ENCODE measurements at places on chromosomes 13 and 19.

- DNase-seq = no peak
These were observed 6.7 kb downstream of the TEX29 start for GRCh38 chr13:111326981-111327642.

GRCh38 chr19:11281356-11282049 is 14.5 kb upstream of the TSPAN16 start:
- DNase-seq = no peak

- DNase-seq = no peak
These were observed 19.2 kb downstream of the SBNO2 start for GRCh38 chr19:1154731-1155351.

DNA sequence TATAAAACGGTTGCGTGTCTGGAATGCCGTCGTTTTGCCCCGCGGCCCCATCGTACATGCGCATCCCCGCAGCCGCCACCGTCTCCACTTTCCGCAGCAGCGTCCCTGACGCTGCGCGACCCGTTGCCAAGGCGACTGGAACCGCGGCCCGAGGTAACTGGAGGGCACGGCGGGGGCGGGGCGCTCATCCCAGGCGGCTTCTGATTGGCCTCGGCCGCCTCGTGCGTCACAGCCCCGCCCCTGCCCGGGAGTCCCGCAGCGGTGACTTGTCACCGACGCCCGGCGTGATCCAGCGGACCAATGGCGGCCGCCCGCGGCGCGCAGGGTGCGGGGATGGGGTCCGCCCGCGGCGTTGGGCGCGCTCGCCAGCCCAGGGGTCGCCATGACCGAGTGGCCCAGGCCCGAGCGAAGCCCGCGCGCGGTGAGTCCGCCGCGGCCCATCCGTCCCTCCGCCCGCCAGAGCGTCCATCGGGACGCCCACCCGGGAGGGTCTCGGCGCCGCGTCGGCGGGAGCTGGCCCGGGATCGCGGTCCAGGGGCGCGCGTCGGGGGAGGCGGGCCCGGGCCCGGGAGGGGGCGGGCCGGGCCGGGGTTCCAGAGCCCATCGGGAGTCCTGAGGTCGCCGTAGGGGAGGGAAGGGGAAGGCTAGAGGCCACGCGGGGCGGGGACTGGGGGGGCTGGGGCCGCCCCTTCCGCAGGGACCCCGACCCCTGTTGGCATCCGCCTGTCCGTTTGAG is at the start of gene ZSCAN1:
TSS of gene ZSCAN1 (plus strand) at position 285 of the 736 bp plus-strand sequence. CDS start 3,812 bp downstream, outside the sequence.
- DNase-seq = peak; percentile 66

GRCh38 chr19:4456843-4457653 is 546 bp downstream of the UBXN6 start:
- peak; percentile 17 for DNase-seq

DNA sequence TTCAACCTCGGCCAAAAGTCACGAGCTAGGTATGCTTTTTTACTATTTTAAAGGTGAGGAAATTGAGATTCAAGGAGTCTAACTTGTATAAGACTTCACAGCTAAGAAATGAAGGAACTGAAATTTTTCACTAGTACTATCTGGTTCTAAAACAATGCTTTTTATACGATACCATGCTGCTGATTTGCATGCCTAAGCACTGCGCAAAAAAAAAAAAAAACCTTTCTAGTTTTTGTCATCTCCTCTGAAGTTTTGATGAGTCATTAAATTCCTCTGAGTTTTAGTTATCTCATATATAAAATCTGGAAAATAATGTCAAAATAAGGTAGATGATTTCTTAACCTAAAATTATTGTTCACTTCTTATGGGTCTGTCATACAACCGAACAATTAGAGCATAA is 28.0 kb upstream of the UFM1 start:
- DNase-seq = no peak

DNA sequence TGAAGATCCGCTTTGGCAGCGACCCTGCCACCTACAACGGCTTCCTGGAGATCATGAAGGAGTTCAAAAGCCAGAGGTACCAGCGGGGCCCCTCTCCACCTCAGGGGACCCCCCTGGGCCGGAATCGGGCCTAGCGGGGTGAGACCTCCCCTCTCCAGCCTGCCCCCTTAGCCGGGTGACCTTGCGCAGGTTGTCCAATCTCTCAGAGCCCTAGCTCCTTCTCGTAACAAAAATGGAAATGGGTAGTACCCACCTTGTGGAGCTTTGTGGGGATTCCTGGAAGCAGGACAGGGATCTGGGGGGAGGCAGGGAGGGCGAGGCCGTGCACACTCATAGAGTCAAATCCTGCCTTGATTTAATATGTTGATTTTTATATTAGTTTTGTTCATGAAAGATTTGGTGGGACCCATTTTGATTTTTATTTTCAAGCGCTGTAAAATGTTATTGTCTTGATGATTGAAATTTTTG is 658 bp downstream of the SIN3B start:
- DNase-seq = no peak
